ENCODE measurements at places on chromosomes 7 and 10.

DNA sequence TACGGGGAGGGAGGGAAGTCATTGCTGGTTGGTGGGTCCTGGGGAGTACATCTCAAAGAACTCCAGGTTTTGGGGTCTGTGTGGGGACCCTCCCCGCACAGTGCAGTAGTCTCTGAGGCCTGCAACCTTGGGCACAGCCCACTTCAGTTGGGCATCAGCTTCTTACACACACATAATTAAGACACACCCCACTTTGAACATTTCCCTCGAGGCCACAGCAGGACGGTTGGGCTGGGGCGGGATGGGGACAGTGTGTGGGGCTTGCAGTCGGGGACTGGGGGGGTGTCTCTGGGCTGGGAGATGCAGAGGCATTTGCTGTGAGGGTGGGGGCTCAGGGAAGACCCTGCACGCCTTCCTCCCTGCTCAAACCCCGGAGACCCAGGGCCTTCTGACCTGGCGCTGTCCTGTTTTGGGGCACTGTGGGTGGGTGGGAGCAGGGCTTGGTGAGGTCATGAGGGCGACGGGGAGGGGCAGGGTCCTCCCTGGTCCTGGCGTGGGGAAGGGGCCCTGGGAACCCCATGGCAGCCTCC, 1.3 kb downstream of the LFNG start:
- no peak for DNase-seq

DNA sequence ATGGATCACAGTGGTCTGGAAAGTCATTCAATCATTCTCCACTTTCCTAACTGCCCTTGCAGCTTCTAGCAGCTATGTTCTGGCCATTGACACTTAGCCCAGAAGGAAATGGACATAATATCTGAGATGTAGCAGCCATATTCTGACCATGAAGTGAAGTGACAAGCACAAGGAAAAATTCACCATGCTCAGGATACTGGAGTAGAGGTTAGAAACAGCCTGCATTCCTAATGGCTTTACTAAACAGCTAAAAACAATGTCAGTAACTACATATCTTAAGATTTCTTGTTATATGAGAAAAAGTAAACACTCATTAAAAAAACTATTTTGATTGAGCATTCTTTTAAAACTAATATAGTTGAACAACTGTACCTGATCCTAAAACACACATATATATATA, 443.8 kb downstream of the MAGI2 start:
- DNase-seq = no peak

DNA sequence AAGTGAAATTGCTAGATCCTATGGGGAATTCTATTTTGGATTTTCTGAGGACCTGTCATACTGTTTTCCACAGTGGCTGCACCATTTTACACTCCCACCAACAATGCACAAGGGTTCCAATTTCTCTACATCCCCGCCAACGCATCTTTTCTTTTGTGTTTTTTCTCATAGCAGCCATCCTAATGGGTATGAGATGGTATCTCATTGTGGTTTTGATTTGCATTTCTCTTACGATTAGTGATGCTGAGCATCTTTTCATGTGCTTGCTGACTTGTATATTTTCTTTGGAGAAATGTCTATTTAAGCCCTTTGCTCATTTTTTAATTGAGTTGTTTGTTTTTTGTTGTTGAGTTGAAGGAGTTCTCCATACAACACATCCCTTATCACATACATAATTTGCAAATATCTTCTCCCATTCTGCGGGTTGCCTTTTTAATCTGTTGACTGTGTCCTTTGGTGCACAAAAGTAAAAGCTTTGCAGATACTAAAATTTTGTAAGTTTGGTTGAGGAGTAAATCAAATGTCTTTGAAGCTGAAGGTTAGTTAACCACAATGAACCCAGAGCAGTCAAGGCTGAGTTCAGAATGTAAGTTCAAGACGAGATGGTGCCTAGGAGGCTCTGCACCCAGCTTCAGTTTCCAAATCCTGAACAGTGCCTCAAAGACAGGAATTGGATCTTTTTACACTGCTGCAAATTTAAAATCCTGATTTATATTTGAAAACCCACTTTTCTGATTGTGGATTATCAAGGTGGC, 195.4 kb downstream of the COBL start:
- DNase-seq = no peak

- DNase-seq = no peak
Observed at GRCh38 chr10:45058580-45058979, 57.9 kb downstream of the ZNF22 start.

GRCh38 chr10:94546049-94546900, 687 bp downstream of the HELLS start:
- DNase-seq = no peak

DNA sequence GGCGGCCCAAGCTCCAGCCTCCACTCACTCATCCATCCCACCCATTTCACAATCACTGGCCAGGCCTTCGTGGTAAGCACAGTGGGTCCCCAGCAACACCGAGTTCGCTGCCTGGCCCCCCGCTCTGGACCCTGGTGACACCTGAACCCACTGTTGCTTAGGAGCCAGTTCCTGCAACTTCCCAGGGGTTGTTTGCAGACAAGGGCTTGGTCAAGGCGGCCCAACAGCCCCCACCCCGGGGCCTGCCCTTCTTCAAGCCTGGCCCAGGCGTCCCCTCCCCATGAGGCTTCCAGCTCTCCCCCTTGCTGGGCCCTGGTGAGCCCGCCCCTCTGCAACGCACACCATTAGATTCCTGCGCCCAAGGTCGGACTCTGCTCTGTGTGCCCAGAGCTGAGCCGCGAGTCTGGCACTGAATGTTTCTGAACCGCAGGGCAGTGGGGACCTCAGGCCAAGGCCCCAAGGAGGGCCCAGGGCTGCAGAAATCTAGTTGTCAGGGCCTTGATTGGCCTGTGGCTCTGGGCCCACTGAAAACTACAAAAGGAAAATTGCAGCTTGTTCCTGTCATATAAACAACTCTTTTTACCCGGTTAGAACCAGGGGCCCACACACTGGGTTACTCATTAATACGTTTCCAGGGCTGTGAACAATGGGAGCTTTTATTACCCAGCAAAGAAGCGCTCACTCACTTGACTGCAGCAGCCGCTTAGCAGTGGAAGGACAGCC, 2.1 kb upstream of the COX19 start:
- DNase-seq = no peak

DNA sequence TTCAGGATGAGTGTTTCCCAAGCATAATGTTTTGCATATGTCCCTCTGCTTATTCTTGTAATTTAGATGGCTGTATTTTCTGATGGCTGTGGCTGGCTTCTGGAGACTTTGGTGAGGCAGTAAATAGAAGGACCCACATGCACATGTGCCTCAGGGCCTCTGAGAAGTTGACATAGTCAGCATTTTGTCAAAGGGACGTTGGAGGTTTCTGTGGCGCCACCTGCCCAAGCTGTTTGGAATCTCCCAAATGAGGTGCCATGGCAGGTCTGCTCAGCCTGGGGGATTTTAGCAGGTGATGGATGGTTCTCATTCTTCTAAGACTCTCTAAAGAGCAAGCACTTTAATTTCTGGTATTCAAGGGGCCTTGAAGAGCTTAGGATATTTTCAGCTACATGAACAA, 29.8 kb downstream of the C10orf120 start:
- no peak for DNase-seq

DNA sequence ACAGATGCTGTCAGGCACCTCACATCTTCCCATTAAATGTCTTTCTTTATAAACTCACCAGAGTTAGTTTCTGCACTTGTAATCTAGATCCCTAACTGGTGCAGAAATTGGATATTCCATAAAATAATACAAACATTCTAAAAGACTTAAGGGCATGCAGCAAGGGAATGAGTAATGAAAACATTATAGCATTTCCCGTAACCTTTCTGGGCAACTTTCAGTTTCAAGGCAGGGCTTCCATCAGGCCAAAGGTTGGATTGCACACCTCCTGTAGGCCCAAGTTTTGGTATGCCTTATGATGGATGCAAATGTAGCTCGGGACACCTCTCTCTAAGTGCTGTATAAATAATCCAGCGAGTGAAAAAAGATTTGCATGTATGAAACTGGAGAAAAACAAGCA, 129.9 kb upstream of the LYZL2 start:
- DNase-seq = no peak

DNA sequence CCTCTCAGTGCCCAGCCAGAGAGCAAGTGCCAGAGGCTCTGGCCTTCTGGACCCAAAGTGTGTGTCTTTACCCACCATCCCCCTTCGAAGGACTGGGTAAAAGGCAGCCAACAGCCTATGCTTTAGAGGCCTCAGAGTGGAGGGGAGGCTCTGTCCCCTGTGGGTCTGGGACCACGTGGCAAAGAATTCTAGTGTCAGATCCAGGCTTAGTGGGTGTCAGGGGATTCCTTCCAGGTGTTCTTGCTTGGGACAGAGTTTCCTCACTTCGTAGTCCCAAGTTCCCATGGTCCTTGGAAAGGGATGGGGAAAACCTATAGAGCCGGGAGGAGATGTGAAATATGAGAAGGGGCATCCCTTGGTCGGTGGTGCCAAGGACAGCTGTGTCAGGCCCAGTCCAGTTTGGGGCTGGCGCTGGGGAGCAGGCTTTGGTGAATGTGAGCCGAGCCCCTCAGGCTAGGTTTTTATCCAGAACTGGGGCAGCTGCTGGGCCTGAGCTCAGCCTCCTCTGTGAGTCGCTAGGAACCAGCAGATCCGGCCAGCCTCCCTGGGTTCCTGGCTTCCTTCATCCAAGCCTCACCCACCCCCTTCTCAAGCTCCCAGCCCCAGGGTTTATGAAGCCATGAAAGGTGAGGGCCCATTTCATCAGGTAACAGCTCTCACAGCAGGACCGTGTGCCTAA, 71.2 kb downstream of the C10orf105 start:
- no peak for DNase-seq

GRCh38 chr10:70564113-70564725, 38.3 kb downstream of the PRF1 start:
- no peak for DNase-seq

- no peak for DNase-seq
Observed at GRCh38 chr7:12581897-12582296, 11.4 kb downstream of the SCIN start.

- DNase-seq = no peak
Observed at GRCh38 chr7:42155584-42156290, 81.3 kb downstream of the GLI3 start.

DNA sequence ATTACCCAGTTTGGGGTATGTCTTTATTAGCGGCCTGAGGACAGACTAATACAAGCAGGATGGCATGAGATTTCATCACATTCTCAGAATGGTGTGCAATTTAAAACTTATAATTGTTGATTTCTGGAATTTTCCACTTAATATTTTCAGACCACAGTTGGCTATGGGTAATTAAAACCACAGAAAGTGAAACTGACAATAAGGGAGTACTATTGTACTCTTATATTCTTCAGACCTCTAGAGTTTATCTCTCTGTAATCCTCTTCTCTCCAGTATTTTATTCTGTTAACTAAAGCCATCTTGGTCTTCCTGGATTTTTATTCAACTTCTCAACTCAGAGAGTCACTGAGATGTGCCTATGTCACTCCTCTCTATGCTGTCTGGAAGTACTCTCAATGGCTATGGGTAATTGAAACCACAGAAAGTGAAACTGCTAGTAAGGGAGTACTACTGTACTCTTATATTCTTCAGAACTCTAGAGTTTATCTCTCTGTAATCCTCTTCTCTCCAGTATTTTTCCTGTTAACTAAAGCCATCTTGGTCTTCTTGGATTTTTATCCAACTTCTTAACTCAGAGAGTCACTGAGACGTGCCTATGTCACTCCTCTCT, 118.3 kb downstream of the PPP1R17 start:
- DNase-seq = no peak

DNA sequence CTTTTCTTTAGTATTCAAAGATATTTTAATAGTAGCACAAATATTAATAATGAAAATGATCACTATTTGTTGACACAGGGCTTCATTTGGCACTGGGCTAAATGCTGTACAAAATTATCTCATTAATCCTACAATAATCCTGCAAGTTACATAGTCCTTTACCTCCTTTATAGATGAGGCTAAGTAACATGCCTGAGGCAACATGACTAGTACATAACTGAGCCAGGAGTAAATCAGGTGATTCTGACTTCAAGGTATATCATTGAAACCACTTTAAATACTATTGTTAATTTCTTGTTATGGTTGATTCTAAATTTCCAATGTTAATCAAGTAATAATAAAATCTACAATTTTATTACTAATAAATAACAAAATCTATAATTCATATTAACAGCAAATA, 39.8 kb downstream of the SEM1 start:
- DNase-seq = no peak

DNA sequence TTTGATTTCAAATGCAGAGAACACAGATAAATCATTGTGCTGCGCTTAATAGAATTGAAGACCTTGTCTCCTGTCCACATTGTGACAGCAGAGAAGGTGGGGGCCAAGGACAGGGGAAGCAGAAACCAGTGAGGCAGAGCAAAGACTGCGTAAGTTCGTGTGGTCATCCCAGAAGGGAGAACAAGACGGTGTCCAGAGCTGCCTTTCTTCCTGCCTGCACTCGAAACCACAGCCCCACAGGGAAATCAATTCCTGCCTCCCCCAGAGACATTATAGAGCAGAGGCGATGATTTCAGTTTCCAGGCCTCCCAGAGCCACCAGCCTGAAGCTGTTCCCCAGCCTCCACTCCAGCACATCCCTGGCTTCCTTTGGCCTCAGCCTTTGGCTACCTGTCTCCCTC, 39.7 kb upstream of the UCN3 start:
- no peak for DNase-seq

GRCh38 chr7:159015454-159016410, 128.9 kb downstream of the VIPR2 start:
- no peak for DNase-seq

DNA sequence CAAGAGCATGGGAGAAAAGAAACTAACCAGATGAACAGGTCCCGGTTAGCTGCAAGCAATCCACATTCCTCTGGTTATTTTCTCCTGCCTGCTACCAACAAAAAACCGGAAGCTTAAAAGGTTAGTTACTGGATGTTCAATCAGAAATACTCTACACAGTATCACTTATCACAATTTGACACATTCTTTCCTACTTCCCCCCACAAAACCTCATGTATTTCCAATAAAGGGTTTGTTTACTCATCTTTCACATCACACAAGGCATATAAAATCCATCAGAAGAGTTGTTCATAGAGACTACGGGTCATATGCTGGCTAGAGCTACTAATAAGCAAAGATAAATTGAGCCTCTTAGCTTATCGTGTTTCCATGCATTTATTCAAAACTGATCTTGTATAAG, 4.8 kb downstream of the SLC25A28 start:
- DNase-seq = no peak

GRCh38 chr10:98316170-98316569, 48.2 kb upstream of the LOXL4 start:
- no peak for DNase-seq

GRCh38 chr10:85926136-85926535, 440.5 kb downstream of the GRID1 start:
- DNase-seq = no peak

DNA sequence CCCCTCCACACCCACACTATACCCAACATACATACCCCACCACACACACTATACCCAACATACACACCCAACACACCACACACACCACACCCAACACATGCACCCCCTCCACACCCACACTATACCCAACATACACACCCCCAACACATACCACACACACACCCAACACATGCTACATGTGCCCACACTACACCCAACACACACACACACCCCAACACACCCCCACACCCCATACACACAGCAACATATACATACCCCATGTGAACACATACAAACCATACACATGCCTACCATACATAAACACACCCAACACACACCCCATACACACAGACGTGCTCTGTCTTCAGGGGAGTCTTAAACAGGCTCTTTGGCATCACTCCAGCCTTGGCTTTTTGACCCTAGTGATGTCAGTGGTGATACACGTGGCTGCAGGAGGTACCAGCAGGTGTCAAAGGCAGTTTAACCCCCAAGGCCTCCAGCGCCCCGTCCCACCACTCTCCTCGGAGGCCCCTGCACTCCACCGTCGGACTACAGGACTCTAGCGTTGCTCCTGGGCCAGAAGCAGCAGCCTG, 73.4 kb downstream of the HIPK2 start:
- DNase-seq = no peak

GRCh38 chr7:26043801-26044200, 108.2 kb upstream of the NFE2L3 start:
- no peak for DNase-seq

Measured in cerebellar nuclear complex (tissue), 1 donor.